Mesangial cell (primary cell): ENCODE measurements at places on chromosomes 5 and 9. TPM values are rescaled to one million over a fixed set of nuclear protein-coding genes. Genes with fewer than 3 reads are reported as not detected.

The CAMK4 gene
- total RNA-seq: 1.5 and 7.7 TPM in 2 replicates

The IL4 gene
- total RNA-seq: not detected in 2 replicates

The CD274 gene
- total RNA-seq: 1.0 and 12.1 TPM in 2 replicates

The AJM1 gene
- total RNA-seq: 0.81 and 1.5 TPM in 2 replicates

The GABRA1 gene
- not detected in 2 replicates for total RNA-seq

The DMAC1 gene
- total RNA-seq: 10.4 and 18.8 TPM in 2 replicates

The WHRN gene
- total RNA-seq: 2.8 and 8.7 TPM in 2 replicates

The ENHO gene
- 0.65 TPM in 1 of 2 replicates, not detected in the other for total RNA-seq

The SPATA31D4 gene
- not detected in 2 replicates for total RNA-seq

The FAM153A gene
- not detected in 2 replicates for total RNA-seq

The RMI1 gene
- 1.5 and 7.5 TPM in 2 replicates for total RNA-seq

The SPINK6 gene
- not detected in 2 replicates for total RNA-seq

The CEL gene
- 0.16 and 0.38 TPM in 2 replicates for total RNA-seq

The ZNF658 gene
- 1.5 and 3.2 TPM in 2 replicates for total RNA-seq

The OTULIN gene
- total RNA-seq: 18.4 and 20.7 TPM in 2 replicates

The PCDHB6 gene
- under 0.01 TPM in 1 of 2 replicates, not detected in the other for total RNA-seq

The HSD17B4 gene
- 53.4 and 67.0 TPM in 2 replicates for total RNA-seq

The HACD4 gene
- total RNA-seq: 2.1 and 2.4 TPM in 2 replicates

The PPP3R2 gene
- total RNA-seq: not detected in 2 replicates

The SPINK4 gene
- not detected in 2 replicates for total RNA-seq

The FAM114A2 gene
- total RNA-seq: 10.4 and 15.6 TPM in 2 replicates

The LCN15 gene
- total RNA-seq: not detected in 2 replicates

The SHISAL2B gene
- total RNA-seq: not detected in 2 replicates

The PTGS1 gene
- total RNA-seq: 0.16 and 1.4 TPM in 2 replicates

The ADAMTS2 gene
- total RNA-seq: 3.1 and 4.7 TPM in 2 replicates

The GNG10 gene
- 37.3 and 68.4 TPM in 2 replicates for total RNA-seq

The MYO10 gene
- 26.7 and 38.5 TPM in 2 replicates for total RNA-seq

The PCDHGB6 gene
- 2.0 and 6.3 TPM in 2 replicates for total RNA-seq

The PFN3 gene
- total RNA-seq: not detected in 2 replicates

The DNAH5 gene
- 0.76 and 0.98 TPM in 2 replicates for total RNA-seq

The DMRTA1 gene
- 1.3 and 1.9 TPM in 2 replicates for total RNA-seq

The ARL14EPL gene
- total RNA-seq: not detected in 2 replicates
